ENCODE measurements at places on chromosomes 11 and 22.
A peak's percentile ranks its signal among the peaks of the same experiment; 100 is the strongest.

GRCh38 chr11:11876458-11876857 lies 34.7 kb downstream of the USP47 start:
- no peak for DNase-seq

- DNase-seq, result no peak
Measured at GRCh38 chr11:26186389-26186788, 145.5 kb upstream of the ANO3 start.

DNA sequence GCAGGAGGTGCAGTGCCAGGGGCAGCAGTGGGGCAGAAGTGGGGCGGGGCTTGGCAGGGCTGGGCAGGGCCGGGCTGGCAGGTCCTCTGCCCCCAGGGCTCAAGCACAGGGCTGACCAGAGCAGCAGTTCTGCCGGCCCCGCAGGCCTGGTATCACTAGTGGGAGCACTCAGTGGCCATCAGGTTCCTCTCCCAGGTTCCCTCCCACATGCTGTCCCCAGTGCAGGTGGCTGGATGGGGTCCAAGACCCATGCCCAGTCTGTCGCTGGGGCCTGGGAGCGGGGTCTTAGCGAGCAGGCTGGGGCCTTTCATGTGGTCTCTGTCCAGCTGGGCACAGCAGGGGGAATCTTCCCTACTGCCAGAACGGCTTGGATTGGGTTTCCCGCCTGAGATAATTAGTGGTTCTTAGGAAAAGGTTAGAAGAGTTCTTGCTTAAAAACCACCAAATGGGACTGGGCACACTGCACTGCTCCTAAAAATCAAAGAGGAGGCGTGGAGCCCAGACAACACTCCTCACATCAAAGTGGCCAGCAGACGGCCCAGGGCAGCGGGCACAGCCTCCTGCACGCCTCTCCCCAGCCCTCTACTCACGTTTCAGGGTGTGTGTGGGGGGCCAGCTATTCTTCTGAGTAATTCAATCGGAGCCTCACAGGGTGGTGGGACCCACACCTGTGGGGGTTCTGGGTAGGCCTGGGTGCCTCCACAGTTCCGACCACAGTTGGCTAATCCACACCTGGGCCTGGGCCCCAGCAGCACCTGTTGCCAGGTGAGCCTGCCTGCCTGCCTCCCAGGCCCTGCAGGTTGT lies 45.6 kb downstream of the TPCN2 start:
- no peak for DNase-seq

GRCh38 chr11:102476812-102477211 lies 24.2 kb upstream of the TMEM123 start:
- DNase-seq, result no peak

DNA sequence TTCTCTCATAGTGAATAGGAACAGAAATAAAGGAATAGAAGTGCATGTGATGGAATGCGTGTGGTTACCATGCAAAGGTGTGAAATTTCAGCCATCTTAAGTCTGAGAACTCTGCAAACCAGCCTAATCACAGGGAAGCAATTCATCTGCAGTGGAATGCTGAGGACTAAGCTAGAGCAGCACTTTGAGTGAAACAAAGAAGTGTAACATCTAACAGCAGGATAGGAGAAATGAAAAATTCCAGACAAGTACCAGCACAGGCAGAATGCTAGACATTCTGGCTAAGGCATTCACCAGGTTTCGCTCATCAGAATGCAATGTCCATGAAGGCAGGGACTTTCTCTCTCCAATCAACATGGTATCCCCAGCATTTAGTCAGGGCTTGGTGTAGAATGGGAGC lies 41.2 kb upstream of the SLC36A4 start:
- no peak for DNase-seq

- DNase-seq, result no peak
Measured at GRCh38 chr11:124405581-124405980, 6.8 kb upstream of the OR8B3 start.

GRCh38 chr11:6986487-6986886 lies 33.7 kb downstream of the ZNF214 start:
- no peak for DNase-seq

DNA sequence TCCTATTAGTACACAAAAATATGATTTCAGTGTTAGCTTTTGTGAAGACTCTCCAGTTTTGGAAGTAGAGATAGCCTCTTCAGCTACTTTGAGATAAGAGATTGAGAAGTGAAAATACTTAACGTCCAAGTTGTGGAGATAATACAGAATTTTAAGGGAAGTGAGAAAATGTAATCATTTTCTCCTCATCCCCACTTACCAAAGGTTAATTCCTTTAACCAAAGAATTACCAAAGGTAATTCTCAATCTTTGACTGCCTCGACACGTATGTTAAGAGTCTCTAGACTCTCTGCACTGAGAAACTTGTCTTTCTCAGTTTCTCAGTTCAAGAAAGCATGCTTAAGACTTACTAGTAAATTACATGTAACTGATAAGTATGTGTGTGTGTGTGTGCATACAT lies 15.3 kb downstream of the C11orf54 start:
- no peak for DNase-seq

DNA sequence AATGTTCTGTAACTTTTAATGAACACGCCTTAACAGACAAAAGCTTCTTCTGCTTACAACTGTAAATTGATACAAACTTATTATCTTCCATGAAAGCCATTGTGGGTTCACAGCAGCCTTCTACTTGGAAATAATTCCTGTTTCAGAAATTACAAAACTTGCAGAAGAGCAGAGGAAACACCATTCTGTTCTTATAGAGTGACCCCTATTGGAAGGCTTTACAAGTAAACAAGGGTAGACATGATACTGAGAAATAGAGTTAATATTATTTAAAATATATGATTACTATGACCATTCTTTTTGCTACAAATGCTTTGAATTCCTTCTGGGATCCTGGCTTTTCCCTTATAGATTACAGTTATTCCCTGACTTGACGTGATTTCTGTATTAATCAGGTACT lies 32.4 kb upstream of the KCNA4 start:
- DNase-seq, result no peak

DNA sequence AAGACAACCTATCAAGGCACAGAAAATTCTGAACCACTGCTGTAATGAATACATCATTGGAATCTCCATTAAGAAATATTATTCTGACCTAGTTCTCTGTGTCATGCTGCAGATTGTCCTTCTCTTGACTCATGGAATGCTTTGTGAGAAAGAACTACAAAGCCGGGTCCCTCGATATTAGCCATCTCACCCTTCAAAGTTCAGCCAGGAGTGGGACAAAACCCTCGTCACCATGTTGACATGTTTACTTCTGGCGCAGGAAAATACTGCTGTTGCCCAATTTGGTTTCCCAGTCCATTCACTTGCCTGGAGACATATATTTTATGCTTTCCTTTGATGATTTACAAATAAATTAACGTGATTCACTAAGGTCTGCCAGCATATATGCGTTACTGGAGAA lies 10.9 kb upstream of the WT1 start:
- no peak for DNase-seq

DNA sequence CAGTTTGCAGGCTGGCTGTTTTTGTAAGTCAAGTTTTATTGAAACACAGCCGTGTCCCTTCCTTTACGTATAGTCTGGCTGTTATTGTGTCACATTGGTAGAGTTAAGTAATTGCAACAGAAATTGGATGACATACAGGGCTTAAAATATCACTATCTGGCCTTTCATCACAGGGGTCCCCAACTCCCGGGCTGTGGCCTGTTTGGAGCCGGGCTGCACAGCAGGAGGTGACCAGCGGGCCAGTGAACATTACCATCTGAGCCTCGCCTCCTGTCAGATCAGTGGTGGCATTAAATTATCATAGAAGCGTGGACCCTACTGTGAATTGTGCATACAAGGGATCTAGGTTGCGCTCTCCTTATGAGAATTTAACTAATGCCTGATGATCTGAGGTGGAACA lies 31.7 kb downstream of the EXT2 start:
- no peak for DNase-seq

DNA sequence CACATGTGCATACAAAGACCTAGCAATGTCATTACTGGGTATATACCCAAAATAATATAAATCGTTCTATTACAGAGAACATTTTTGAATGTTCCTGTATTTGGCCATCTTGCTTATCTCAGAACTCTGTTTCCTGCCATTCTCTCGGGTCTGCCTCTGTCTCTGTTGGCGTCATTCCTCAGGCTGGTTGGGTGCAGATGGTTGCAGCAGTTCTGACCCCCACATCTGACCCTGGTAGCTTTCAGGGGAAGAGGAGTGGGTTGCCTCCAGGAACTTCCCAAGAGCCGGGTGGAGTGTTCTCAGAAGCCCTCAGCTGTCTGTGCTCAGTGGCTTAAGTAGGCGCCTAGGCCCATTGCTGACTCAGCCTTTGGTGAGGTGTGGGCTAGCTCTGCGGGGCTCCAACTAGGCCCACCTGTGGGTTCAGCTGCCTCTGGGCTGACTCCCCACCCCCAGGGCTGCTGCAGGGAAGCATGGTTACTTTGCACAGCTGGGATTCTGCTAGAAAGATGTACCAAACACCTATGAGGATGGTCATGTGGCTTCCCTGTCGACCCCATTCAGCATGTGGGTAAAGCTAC lies 114.0 kb downstream of the TBC1D22A start:
- no peak for DNase-seq

DNA sequence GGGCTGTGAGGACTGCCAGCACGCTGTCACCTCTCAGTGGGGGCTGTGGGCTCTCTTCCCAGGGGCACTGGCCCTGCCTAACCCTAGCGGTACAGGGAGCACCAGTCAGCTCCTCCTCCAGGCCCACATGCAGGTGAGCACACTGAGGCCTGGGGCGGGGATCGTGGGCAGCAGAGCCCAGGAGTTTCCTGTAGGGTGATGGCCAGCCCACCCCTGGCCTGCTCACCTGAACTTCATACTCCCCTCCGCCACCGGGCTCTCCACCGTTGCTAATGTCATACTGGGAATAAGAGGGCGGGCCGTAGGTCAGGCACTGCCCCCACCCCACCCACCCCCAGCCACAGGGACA lies 10.0 kb upstream of the TREH start:
- DNase-seq, result no peak

DNA sequence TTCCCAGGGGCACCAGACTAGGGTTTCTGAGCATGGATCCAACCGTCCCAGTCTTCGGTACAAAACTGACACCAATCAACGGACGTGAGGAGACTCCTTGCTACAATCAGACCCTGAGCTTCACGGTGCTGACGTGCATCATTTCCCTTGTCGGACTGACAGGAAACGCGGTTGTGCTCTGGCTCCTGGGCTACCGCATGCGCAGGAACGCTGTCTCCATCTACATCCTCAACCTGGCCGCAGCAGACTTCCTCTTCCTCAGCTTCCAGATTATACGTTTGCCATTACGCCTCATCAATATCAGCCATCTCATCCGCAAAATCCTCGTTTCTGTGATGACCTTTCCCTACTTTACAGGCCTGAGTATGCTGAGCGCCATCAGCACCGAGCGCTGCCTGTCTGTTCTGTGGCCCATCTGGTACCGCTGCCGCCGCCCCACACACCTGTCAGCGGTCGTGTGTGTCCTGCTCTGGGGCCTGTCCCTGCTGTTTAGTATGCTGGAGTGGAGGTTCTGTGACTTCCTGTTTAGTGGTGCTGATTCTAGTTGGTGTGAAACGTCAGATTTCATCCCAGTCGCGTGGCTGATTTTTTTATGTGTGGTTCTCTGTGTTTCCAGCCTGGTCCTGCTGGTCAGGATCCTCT lies 709 bp downstream of the MRGPRX4 start:
- DNase-seq, result no peak

GRCh38 chr11:7586376-7586775 lies 72.6 kb downstream of the PPFIBP2 start:
- no peak for DNase-seq

DNA sequence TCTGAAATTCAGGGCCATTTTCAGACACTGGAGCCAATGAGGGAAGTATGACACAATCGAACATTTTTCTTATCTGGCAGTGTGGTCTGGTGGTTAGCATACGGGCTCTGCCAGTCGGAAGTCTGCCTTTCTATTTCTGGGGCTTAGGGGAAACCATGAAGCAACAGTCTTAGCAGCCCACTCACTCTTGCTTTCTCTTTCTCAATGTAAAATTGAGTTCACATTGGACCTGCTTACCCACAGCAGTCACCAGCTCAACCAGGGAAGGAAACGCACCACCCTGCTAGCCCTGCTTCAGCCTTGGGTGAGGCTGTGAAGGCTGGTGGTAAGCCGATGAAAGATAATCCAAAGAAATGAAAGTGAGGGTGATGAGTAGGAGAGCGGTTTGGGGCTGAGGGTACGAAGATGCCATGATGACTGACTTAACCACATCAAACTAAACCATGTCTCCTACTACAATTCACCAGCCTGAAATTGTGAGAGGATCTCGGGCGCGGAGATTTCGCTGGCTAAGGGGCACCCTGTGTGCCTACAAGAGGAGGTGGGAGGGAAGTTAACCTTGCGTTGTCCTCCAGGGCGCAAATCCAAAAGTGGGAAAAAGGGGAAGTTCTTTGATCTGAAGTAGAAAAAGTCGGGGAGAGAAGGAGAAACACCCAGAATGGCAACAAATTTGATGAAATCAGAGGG lies 2.0 kb upstream of the LMO2 start:
- DNase-seq, result peak; percentile 53

DNA sequence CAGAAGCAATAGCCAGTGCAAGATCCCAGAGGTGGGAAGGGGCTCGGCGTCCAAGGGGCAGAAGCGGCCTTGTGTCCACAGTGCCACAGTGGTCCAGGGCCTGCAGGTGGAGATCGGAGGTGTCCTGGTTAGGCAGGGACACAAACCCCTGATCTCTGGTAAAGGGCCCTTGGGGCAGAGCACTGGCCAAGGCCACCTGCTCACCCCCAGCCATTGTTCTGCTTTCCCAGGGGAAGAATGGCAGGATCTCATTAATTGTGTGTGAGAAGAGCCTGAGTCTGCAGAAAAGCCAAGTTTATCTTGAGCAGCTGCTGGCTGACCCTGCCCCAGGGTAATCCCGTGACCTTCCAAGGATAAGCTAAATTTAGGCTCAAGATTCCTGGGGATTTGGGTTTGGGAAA lies 3.1 kb upstream of the CLDN5 start:
- no peak for DNase-seq

GRCh38 chr11:77191823-77192495 lies 63.9 kb downstream of the MYO7A start:
- DNase-seq, result peak; percentile 42

DNA sequence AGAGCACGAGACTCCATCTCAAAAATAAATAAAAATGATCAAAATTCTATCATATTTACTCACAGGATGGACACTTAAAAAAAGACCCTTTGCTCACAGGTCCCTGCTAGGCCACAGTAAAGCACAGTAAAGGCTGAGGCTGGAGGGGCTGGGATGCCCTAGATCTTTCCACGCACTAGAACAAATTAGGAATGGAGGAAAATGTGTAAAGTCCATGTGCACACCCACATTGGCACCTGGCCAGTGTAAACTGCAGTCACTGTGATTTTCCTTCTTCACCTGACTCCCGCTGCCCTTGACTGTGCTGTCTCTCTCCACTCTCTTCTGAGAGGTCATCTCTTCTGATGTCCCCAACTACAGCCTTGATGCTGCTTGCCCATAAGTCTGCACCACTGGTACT lies 195.5 kb downstream of the EFCAB6 start:
- DNase-seq, result no peak

- no peak for DNase-seq
Measured at GRCh38 chr22:36588285-36588684, 59.3 kb upstream of the EIF3D start.

GRCh38 chr22:40084246-40084645 lies 89.5 kb downstream of the FAM83F start:
- no peak for DNase-seq
